ENCODE measurements at places on chromosomes 2 and 18.

DNA sequence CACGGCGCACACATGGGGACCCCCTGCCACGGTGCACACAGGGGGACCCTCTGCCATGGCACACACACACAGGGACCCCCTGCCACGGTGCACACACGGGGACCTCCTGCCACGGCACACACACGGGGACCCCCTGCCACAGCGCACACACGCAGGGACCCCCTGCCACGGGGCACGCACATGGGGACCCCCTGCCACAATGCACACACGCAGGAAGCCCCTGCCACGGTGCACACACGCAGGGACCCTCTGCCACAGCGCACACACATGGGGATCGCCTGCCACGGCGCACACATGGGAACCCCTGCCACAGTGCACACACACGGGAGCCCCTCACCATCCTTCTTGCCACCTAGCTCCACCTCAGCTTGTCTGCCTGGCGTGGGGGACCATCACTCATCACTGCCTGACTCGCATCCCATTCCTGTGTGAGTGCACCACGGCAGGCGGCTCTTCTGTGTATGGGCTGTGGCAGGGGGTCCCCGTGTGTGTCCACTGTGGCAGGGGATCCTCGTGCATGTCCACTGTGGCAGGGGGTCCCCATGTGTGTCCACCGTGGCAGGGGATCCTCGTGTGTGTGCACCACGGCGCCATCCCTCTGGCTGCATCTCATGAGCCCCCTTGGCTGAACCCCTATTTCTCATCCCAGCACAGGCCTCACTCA, 206.7 kb downstream of the EIPR1 start:
- DNase-seq: no peak

GRCh38 chr2:45728458-45728942, 77.0 kb downstream of the PRKCE start:
- no peak for DNase-seq

DNA sequence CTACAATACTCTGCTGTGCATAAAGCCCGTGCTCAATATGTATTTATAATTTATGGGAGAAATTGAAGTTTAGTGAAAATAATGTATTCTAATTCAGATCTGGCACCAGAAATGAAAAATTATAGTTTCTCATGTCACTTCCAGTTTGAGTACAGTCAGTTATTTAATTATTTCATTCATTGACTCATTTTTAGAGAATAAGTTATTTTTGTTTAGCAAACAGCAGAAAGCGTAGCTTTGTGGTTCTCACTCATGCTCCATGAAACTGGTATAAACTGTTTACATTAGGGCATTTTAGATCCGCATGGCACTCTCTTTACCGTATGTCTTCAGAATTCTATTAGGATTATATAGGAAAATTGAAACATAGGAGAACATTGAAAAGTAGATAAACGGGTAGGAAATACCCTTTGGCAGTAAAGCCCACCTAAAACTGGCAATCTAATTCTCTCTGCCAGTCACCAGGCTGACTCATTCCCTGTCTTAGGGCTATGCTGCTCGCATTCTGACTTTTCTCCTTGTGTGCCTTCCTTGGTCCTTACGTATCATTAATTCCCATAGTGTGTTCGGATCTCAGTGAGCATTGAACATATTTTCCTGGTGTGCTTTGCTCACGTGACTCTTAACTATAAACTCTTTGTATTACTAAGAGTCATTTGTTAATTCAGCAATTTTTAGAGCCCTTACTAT, 106.0 kb downstream of the ZNF236 start:
- DNase-seq: no peak

- no peak for DNase-seq
Measured at GRCh38 chr2:226638576-226638975, 161.0 kb downstream of the IRS1 start.

DNA sequence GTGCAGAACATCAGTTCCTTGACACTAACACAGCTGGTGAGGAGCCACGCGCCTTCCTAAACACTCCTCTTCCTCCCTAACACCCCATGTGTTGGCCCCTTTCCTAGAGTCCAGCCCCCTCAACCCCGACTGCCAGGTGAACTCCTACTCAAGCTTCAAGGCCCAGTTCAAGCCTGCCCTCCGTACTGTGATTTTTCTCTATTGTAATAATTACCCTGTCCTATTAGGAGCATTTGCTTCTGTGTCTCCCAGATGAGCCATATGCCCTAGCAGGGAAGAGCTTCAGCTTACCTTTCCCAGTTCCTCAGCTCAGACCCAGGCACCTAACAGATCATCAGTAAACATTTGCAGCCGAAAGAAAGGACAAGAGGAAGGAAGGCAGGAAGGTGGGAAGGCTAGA, 130.6 kb upstream of the SALL3 start:
- DNase-seq: no peak

- DNase-seq: no peak
Measured at GRCh38 chr2:120607506-120607905, 128.2 kb upstream of the GLI2 start.

GRCh38 chr2:101524806-101525430, 50.0 kb upstream of the RFX8 start:
- DNase-seq: no peak

DNA sequence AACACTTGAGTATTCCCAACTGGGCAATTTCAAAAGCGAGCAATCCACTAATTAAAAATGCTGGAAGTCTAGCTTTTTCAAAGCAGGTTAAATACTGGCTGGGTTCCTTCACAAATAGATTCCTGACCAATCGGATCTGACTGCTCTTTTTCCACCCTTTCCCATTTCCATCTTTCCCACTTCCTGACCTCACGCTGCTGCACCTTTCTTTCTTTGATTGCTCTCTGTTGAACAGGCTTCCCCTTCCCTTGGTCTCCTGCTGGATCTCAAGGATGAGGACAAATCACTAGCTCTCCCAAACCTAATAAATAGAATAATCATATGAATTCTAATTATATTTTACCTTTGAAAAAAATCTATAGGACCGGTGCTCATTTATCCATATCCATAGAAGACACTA, 121.2 kb downstream of the TCF4 start:
- DNase-seq: no peak

- DNase-seq: no peak
Measured at GRCh38 chr2:178895171-178895570, 87.9 kb upstream of the TTN start.

DNA sequence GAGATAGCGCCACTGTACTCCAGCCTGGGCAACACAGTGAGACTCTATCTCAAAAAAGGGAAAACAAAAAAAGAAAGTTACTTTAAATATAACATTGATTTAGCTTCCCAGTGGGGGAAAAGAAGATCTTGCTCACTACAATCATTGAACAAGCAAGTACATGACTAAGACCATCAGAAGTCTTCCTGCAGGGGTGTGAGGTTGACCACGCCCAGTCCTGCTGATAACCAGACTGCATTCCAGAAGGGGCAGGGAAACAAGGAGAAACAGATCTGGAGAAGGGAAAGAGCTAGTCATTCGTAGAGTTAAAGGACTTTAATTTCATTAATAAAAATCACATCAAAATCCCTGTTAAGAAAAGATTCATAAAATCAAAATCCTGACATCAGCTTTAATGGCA, 77.5 kb downstream of the EPHA4 start:
- no peak for DNase-seq

- DNase-seq: no peak
Measured at GRCh38 chr2:145759228-145759915, 1239.5 kb upstream of the ZEB2 start.

GRCh38 chr18:5284808-5285207, 10.7 kb downstream of the ZBTB14 start:
- DNase-seq: no peak

GRCh38 chr2:215624423-215624829, 188.6 kb upstream of the FN1 start:
- no peak for DNase-seq

DNA sequence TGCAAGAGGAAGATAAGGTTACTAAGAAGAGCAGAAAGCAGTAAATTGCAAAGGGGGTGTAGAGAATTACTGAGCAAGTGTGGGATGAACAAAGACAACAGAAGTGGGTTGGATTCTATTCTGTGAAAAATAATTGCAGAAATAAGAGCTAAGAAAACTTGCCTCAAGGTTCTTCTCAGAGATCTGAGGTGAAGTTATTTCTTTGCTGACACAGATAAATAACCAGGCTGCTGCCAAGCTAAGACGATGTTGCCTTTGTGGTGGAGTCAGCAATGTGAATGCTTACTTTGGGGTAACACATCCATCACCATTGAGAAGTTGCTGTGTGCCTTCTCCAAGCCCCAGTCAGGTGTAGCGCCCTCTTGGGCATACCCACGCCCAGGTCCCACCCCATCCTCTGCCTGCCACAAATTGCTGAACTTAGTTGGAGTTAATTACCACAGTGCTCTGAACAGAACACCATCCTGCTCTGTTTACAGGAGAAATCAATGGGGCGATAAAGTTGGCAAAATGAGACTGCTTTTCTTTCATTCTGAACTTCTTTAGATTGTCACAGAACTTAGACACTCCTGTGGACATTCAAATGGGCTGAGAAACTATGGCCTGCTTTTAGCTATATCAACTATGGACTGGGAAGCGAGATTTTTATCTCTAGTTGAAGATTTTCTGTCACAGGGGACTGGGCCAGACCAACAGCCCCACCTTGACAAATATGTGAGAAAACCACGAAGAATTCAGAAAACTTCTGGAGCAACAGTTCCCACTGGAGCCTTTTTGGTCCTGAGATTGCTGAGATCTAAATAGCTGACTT, 283.6 kb downstream of the TMX3 start:
- DNase-seq: no peak

DNA sequence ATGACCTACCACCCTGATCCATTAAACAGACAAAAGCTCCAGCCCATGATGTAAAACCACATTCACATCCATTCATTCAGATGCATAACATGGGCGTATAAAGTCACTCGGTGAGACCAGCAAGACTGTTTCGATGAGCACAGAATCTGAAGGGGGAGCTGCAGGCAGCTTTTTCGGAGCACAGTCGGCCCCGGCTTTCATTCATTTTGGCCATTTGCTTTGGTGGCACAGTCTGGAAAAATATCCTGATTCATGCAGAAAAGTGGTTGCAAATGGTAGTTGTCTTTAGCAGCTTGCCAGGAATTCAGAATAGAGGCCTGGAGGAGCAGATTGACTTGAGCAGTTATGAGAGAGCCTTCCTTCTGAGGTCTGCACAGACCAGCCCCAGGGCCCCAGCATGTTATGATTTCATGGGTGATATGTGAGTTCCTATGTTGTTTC, 11.2 kb downstream of the ARID5A start:
- DNase-seq: no peak

GRCh38 chr18:853471-853870, 41.4 kb upstream of the YES1 start:
- no peak for DNase-seq

- no peak for DNase-seq
Measured at GRCh38 chr18:61335684-61336555, 2.7 kb downstream of the CDH20 start.

DNA sequence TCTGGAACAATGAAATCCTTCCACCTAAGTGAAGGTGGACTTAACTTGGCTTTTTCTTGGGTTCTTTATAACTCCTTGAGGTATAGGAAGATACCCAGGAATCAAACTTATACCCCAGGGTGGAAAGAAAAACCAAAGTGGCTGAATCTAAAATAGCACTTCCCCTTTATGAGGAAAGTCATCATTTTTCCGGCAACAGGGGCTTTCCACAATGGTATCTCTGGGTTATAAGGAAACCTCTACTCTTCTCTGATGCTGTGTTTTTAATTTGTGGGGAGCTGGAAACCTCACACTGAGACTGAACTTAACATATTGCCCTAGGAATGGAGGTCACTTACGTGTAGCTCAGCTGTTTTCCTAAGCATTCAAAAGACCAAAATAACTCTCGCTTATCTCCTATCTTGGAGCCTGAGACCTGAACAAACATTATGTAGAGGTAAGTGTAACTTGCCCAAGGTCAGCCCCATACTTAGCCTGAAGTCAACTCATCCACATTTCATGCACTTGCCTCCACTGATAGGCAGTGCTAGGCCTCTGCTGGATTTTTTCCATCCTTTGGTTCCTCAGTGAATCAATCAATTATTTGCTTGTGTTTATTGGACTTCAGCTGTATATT, 117.9 kb downstream of the SETBP1 start:
- no peak for DNase-seq

DNA sequence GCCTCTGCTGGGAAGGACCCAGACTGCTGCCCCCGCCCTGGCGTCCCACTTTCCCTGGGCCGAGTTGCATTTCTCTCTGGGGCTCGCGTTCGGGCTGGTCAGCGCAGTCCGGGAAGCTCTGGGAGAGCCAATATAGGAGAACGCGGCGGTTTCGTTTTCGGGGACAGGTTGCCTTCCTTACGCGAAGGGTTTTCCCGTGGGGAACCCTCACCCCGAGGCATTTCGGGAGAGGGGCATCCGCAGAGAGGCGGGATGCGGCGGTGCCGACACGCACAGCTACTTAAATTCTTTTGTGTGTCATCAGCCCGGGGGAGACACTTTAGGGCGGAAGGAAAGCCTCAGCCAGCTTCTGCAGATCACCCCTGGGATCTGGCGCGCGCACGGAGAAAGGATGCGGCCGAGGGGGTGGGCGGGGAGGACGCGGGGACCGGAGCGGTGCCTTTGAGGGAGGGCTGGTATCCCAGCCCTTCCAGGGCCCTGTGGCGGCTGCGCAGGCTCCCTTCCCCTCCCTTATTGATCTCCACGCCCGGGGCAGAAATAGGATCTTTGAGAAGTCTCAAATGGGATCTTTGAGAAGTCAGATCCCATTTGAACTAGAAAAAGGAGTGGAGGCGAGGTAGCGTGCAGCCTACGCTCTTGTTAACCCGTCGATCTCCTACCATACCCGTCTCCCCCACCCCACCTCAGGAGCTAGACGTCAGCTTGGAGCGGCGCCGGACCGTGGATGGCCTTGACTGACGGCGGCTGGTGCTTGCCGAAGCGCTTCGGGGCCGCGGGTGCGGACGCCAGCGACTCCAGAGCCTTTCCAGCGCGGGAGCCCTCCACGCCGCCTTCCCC, 1.2 kb downstream of the GATA6 start:
- peak; percentile 61 for DNase-seq

DNA sequence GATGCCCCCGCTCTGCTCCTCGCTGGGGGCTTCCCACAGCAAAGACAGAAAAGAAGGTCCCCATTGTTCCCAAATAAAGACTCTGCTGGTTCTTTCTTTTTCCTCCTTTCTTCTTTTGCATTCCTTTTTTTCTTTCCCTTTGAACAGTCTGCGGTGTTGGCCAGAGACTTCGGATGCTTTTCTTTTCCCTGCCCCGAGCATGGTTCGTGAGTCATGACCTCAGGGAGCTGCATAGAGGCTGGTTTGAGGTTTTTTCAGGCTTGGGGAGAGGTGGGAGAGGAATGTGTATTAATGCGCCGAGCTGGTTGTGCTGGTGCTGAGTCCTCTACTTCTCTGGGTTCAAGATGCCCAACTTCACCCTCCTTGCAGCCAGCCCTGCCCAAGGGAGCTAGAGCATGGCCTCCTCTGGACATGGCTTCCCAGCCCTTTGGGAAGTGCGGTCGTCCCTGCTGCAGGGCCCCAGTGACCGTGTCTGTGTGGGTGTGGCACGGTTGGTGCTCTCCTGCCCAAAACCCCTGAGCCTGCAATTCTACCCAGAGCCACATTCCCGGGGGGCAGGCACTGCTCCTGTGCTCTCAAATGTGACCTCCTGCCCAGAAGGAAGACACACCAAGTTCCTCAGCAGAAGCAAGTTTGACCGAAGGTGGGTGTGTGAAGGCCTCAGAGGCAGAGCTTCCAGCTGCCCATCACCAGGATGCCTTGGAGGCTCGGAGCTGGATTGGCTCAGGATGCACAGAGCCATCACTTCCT, 9.0 kb upstream of the ARHGEF4 start:
- no peak for DNase-seq
